SK-N-SH (cell line): ENCODE measurements at places on chromosomes 7 and 10.

GRCh38 chr7:15828881-15829280 is 142.4 kb upstream of the MEOX2 start:
- DNase-seq: no peak

DNA sequence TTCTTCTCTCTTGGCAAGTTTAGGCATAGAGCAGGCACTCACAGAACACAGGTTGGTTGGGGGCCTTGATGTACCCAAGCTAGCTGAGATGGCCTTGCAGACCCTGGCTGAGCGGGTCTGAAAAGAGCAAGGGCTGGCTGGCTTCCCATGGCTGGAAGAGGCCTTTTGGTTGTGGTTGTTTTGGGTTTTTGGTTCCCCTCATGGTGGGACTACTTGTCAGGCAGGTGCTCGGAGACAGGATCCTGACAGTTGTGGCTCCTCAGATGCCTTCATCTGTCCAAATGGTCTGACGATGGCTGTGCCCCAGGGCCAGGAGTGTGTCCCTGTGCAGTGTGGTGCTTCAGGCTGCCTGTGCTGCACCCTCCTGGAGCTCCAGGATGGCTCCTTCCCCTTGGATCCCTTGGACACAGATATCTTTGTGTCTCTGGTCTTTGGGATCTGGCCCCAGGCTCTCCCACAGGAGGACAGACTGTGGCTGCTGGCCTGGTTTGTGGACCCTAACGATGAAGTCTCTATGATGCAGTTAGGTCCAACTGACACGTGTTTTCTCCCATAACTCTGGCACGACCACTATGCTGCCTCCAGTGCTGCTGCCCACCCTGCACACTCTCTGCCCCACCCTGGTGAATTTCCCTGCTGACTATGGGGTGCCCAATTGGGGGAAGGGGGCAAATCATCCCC is 321.5 kb upstream of the ZNF32 start:
- no peak for DNase-seq

DNA sequence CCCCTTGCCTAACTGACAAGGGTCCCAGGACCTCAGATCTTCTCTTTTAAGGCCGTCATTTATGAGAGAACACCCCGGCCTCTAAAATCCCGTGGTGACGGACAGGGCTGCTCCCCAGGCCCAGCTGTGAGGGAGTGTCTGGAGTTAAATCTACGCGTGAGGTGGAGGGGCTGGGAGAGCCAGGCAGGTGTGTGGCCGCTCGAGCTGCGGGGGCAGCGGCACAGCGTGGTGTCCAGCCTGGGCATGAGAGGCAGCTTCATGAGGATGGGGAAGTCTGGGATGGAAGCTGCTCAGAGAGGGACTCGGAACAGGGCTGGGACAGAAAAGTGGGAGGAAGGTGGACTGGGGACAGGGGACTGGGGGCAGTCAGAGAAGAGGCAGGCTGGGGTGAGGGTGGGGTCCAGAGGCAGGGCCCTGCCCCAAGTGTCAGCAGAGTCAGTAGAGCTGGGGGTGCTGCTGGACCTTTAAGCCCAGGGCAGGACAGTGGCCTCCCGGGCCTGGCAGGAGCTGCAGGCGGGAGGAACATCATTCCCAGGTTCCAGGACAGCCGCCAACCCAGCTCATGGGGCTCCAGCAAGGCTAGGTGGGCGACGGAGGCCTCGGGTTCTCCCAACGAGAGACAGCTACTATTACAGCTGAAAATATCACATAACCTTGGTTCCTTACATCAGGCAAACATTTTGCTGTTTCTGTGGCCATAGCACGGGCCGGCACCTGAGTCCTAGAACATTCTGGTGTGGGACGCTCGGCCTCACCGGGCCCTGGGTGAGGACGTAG is 55.2 kb downstream of the JAKMIP3 start:
- no peak for DNase-seq

DNA sequence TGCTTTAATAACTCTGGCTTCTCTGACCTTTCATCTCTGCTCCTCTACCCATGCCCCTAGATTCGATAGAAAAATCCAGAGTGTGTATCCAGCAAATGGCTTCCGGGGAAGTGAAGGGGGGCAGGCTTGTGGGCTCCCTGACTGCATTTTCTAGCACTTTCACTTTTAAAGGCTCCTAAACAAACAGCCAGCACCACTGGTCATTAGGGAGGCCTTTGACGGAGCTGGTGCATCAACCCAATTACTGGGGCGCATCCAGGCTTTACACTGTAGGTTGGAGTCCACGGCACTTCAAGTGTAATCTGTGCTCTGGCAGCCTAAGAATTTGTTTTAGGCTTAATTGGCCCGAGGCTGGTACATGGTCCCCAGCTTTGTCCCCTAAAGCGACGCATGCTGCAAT is 291.9 kb downstream of the GFRA1 start:
- DNase-seq: no peak

DNA sequence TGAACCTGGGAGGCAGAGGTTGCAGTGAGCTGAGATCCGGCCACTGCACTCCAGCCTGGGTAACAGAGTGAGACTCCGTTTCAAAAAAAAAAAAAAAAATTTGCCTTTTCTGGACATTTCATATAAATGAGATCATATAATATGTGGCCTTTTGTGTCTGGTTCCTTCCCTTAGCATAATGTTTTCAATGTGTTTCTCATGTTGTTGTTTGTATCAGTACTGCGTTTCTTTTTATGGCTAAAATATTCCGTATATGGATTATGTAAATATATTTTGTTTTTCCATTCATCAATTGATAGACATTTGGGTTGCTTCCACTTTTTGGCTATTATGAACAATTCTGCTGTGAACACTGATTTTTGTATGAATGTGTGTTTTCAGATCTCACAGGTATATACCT is 257.6 kb downstream of the CCDC3 start:
- no peak for DNase-seq
